Ovary (tissue), 10 donors: ENCODE measurements at places on chromosomes 6 and 20. TPM values are rescaled to one million over a fixed set of nuclear protein-coding genes. Genes with fewer than 3 reads are reported as not detected.
A peak's percentile ranks its signal among the peaks of the same experiment; 100 is the strongest.

Gene XKR7
- not detected for total RNA-seq

- H3K27me3 ChIP-seq, result no peaks in the 10 kb centered on the region
- H3K36me3 ChIP-seq, result no peaks in the 10 kb centered on the region
- H3K4me3 ChIP-seq, result no peak overlapping the region
Measured at GRCh38 chr6:56096946-56097621, 150.3 kb downstream of the COL21A1 start.

DNA sequence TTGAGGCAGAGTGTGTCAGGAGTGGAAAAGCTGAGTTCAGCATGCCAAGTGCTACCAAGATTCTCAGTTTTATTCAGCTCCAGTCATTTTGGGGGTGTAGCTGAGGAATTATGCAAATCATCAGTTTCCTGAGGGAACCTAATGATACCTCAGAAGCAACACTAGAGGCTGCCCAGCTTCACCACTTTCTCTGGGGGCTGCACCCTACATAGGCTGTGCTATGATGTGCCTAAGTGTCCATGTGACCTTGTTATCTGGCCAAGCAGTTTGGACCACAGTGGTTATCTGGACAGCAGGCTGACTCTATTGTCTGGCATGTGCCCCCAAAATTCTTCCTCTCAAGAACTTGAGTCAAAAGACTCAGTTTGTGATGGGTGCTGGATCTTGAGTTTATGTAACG lies 374.6 kb upstream of the SYNCRIP start:
- peaks cover 1% of the 10 kb centered on the region for H3K4me1 ChIP-seq
- H3K27me3 ChIP-seq, result no peaks in the 10 kb centered on the region
- H3K27ac ChIP-seq, result no peak overlapping the region
- no peaks in the 10 kb centered on the region for H3K36me3 ChIP-seq
- no peak for DNase-seq

GRCh38 chr20:57605045-57605444 lies 15.2 kb downstream of the ZBP1 start:
- DNase-seq, result no peak
- H3K4me3 ChIP-seq, result no peak overlapping the region
- H3K36me3 ChIP-seq, result no peaks in the 10 kb centered on the region
- no peak overlapping the region for H3K27ac ChIP-seq

DNA sequence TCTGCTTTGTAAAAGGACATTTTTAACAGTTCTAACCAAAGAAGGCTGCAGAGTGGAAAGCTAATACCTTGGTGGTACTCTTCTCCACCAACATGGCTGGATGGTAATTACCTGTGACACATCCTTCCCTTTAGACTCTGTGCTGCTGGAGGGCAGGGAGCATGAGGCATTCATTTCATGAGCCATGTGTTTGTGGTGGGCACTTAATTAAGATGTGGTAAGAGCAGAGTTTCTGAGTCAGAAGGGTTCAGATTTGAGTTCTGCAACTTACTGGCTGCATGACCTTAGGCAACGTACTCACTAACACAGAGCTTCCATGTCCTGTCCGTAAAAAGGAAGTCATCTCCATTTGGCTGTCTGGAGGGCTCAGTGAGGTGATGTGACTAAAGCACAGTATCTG lies 9.1 kb upstream of the ZNF133 start:
- no peaks in the 10 kb centered on the region for H3K27me3 ChIP-seq
- no peaks in the 10 kb centered on the region for H3K36me3 ChIP-seq
- H3K4me1 ChIP-seq, result no peaks in the 10 kb centered on the region
- H3K4me3 ChIP-seq, result no peak overlapping the region
- DNase-seq, result no peak

- no peak overlapping the region for H3K27ac ChIP-seq
- H3K36me3 ChIP-seq, result no peaks in the 10 kb centered on the region
- H3K27me3 ChIP-seq, result no peaks in the 10 kb centered on the region
Measured at GRCh38 chr6:160801418-160801817, 99.4 kb downstream of the PLG start.

Gene ANKRD6
- total RNA-seq, result 24.0 TPM

Gene CALHM4
- not detected for total RNA-seq

Gene ID1
- 353 TPM for total RNA-seq

Gene COMMD7
- 29.1 TPM for total RNA-seq

Gene RHAG
- total RNA-seq, result not detected

Gene C2
- 23.0 TPM for total RNA-seq

DNA sequence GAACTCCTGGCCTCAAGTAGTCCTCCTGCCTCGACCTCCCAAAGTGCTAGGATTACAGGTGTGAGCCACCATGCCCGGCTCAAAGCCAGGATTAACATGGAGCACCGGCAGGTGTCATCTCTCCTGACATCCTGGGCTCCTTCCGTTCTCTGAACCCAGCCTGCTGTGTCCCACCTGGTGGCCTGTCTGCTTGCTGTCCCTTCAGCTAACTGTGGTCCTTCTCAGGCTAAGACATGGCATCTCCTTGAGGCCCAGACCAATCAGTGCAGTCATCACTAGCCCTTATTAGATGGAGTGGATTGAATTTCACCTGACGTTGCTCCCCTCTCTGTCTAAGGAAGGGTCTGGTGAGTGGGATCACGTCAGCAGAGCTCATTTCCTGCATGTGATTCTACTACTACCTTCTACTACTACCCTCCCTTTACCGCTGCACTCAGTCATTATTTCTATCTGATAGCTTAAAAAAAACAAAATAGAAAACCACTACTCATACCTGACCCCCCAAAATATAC lies 28.0 kb upstream of the SYNJ2 start:
- H3K27ac ChIP-seq, result no peak overlapping the region
- H3K4me3 ChIP-seq, result peak overlapping the region; percentile 18
- peaks cover 5% of the 10 kb centered on the region for H3K4me1 ChIP-seq
- DNase-seq, result no peak
- H3K27me3 ChIP-seq, result no peaks in the 10 kb centered on the region
- H3K36me3 ChIP-seq, result no peaks in the 10 kb centered on the region

Gene BPIFB4
- not detected for total RNA-seq

Gene MRAP2
- total RNA-seq, result 2.6 TPM

- H3K27me3 ChIP-seq, result no peaks in the 10 kb centered on the region
- no peak for DNase-seq
- H3K4me3 ChIP-seq, result no peak overlapping the region
- H3K27ac ChIP-seq, result no peak overlapping the region
- no peaks in the 10 kb centered on the region for H3K4me1 ChIP-seq
Measured at GRCh38 chr20:50491926-50492634, 18.1 kb upstream of the PTPN1 start.

Gene BMP5
- total RNA-seq, result not detected

Gene SGK2
- 1.8 TPM for total RNA-seq

Gene UBD
- total RNA-seq, result not detected

GRCh38 chr6:170251776-170252571 lies 38.9 kb downstream of the DLL1 start:
- H3K27ac ChIP-seq, result no peak overlapping the region
- H3K4me1 ChIP-seq, result peaks cover 7% of the 10 kb centered on the region
- H3K4me3 ChIP-seq, result no peak overlapping the region
- H3K36me3 ChIP-seq, result no peaks in the 10 kb centered on the region
- no peak for DNase-seq
- no peaks in the 10 kb centered on the region for H3K27me3 ChIP-seq
